Fibroblast of lung (primary cell): ENCODE measurements at places on chromosomes 7 and 10.

GRCh38 chr7:41470081-41470480 lies 232.8 kb downstream of the INHBA start:
- DNase-seq, result no peak

GRCh38 chr7:108285003-108285368 lies 154.8 kb upstream of the LAMB4 start:
- no peak for DNase-seq

DNA sequence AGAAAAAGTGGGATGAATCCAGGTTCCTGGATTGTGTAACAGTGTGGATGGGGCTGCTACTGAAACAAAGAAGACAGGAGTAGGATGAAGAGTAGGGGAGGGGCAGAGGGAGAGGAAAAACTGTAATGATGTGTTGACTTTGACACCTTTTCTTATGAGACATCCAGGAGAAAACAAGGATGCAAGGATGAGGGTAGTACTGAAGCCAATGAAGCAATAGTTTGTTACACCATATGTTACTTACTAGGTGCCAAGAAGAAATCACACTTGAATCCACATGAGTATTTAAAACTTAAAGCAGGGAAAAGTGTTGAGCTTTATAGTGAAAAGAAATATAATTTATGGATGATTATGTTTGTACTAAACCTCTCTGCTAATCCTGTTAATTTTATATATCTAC lies 420.6 kb downstream of the ARL4A start:
- no peak for DNase-seq

DNA sequence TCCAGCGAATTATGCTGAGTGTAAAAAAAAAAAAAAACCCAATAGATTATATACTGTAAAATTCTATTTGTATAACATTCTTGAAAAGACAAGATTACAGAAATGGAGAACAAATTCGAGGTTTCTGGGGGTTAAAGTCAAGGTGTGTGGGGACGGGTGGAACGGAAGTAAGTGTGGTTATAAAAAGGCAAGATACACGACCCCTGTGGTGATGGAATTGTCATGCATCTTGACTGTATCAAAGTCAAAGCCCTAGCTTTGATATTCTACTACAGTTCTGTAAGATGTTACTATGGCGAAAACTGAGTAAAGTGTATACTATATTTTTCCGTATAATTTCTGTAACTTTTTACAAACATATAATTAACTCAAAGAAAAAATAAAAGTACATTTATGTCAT lies 718.2 kb upstream of the PCDH15 start:
- no peak for DNase-seq

DNA sequence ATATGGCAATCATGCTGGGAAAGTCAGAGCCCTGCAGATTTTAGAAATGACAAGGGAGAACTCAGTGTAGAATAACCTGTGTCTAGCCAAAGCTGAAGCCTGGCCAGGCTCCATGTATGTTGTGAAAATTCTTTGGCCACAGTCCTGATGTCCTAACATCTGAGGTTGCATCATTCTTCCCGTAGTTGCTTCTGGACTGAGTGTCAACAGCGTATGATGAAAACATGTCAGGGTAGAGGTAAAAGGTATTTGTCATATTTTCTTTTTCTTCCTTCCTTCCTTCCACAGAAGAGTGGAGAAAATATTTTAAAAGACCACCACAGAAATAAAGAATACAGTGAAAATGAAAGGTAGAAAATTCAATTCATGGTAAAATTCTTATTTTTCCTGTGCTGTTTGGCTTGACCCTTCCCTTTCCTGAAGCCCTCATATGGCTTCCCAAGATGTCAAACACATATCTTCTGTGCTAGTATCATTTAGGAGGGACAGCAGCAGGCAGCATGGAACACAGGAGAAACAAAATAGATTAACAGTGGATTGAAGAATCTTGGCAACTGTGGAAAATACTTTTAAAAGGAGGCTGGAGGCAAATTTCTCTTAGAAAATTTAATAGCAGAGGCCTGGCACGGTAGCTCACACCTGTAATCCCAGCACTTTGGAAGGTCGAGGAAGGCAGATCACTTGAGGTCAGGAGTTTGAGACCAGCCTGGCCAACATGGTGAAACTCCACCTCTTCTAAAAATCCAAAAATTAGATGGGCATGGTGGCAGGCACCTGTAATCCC lies 18.9 kb upstream of the NRBF2 start:
- DNase-seq, result peak; percentile 87

DNA sequence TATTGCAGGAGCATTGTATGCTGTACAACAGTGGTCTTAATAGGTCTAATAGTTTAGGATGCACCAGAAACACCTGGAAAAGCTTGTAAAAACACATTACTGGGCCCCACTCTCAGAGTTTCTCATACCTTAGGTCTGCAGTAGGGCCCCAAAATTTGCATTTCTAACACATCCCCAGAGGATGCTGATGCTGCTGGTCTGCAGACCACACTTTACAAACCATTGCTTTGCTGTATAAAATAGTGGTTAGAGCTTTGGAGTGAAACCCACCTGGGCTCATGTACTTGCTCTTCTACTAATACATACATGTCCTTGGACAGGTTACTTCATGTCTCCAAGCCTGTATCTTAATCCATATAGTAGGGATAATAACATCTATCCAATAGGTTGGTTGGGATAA lies 279.7 kb downstream of the GRM8 start:
- DNase-seq, result no peak

DNA sequence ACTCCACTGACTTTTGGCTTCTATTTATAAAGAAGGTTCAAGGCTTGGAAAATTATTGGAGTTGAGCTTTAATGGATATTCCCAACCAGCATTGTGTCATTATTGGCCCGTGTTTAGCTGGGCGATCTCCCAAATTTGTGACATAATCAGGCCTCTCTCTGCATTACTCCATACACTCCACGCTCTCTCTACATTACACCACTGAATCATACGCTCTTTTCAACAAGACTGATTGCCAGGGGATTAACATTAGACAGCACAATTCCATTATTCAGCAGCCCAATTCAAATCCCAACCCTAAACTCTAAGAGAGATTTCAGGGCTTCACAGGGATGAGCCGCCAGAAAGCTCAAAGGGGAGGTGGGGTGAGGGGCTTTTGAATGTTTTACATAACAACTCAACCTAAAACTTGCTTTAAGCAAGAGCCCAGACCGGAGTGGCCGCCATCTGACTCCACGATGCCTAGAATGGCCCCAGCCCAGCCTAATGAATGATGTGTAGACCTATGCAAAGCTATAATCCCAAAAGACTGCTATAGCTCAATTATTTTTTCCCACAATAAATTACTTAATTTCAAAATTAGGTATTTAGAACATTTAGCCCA lies 61.8 kb downstream of the FGFR2 start:
- peak; percentile 50 for DNase-seq

DNA sequence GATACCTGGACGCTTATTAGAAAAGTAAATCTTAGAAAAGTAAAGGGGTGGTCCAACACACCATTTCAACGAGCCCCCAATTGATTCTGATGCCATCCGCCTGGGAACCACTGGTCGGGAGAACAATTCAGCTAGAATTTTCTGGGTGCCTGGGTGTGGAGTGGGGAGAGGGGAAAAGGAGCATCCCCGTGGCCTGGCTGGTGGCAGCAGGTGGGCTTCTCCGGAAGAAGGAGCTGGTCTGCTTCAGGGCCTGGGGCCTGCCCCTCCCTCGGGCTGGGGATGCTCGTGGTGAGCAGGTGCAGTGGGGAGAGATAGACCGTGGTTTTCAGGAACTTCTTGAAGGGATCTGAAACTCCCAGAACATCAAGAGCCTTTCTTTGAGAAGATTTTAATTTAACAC lies 39.9 kb upstream of the DUSP5 start:
- DNase-seq, result no peak

DNA sequence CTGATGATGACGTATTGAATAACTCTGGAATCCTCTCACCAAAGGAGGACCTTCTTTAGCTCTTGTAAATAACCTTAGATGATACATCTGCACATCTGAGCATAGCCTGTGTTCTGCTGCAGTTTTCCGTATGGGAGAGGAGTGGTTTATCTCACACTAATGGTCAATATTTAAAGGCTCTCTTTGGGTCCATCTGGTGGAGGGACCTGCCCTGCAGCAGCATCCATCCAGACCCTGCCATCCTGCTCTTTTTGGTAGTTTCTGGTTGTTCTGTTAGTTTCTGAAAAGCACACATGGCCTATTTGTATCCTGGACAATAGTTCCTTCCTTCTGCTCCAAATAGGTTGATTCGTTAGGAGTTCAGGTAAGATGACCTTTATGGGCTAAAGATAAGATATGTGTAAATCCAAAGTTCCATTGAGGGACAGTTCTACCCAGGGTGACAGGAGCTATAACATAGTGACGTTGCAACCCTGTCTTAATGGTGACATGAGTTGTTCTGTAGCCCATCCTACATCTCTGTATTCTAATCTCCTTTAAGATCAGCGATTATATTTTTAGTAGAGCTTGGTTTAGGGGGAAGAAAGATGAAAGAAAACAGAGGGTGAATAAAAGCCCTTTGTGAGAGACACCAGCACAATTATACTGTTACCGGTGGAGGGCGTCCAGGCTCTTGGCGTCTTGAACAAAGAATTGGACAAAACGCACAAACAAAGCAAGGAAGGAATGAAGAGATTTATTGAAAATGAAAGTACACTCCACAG lies 60.0 kb upstream of the KLF14 start:
- DNase-seq, result peak; percentile 55

DNA sequence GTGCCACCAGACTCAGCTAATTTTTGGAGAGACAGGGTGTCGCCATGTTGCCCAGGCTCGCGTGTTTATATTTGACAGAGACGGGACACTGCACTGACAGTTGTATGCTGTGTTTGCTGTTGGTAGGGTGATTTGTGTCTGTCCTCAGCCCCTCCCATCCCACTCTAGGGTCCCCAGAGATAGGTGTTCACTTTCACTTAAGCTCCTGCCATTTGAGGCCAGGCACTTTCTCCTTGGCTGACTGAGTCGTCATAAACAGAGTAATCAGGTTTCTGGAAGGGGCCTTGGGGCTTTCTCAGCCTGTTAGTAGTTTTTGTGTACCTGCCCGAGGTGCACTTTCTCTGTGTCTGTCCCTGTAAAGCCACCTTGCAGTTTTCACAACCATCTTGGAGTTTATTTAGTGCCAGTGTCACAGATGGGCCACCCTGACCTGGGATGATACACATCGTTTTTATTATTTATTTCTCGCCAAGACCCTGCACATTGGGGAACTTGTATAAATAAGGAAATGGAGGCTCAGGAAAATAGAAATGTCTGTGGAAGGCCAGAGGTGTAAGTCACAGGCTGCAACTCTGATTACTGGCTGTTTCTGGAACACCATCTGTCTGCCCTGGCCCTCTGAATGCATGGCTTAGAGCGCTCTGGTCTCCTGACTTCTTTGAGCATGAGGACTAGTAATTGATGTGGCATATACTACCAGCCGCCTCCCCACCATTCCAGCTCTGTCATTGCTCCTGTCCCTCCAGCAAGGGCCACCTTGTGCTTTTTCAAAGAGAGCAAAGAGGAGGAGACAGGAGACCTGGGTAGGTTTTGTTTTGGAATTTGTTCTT lies 81.9 kb upstream of the PDCD4 start:
- DNase-seq, result no peak

- no peak for DNase-seq
These were observed 189.3 kb downstream of the ELMO1 start for GRCh38 chr7:37259319-37259821.

DNA sequence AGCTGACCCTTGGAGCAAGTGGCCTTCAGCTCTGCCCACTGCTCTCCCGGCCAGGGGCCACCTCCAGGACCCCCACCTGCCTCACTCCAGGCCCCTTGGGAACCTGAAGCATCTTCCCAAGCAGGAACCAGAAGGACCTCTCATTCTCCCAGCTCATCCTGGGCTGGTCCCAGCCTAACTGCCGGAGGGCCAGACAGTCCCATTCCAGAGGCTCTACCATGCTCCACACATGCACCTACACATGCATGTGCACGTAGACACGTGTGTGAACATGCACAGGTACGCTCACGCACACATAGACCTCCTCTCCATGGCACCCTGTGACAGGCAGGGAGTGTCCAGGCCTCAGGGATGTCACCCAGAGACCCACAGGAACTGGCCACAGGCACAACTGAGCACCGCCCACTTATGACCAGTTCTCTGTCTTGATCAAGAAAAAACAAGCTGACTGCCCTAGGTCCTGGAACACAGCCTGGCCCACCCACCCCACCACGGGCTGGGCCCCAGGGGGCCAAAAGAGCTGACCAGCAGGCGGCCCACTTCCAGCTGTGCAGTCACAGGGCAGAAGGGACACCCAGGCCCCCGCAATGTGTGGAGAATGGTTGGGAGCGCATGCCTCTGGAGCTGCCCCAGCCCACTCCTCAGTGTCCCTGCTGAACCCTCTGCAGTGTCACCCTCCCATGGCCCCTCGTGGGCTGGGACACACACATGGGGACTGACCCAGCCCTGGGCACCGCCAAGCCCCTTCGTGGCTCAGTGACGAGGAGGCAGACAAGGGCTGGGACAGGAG lies 43.4 kb downstream of the CAMK2B start:
- DNase-seq, result no peak

GRCh38 chr10:31001740-31002139 lies 29.9 kb downstream of the ZNF438 start:
- DNase-seq, result no peak

GRCh38 chr7:381211-382042 lies 91.5 kb downstream of the FOXL3 start:
- no peak for DNase-seq

GRCh38 chr10:99487125-99487807 lies 45.5 kb upstream of the NKX2-3 start:
- no peak for DNase-seq

- no peak for DNase-seq
These were observed 27.5 kb downstream of the AP3M1 start for GRCh38 chr10:74123081-74123480.

DNA sequence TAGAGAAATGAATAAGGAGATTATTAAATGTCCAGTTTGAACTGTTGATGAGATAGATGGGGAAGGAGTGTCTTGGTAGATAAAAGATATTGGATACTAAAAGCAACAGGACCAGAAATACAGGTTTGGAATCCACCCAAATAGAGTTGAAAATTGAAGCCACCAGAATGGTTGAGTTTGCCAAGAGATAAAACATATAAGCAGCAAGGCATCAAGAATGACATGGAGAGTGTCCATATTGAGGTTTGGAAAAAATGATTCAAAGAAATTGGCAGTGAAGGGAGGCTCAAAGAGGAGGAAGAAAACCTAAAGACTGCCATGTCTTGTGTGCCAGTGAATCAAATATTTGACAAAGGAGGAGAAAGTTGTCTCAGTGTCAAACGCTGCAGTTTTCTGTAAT lies 24.2 kb downstream of the CFAP69 start:
- DNase-seq, result no peak

GRCh38 chr10:112362833-112363232 lies 11.1 kb upstream of the ACSL5 start:
- peak; percentile 33 for DNase-seq

- DNase-seq, result no peak
These were observed 4.1 kb upstream of the RELN start for GRCh38 chr7:103993551-103993950.

- peak; percentile 33 for DNase-seq
These were observed 75.2 kb upstream of the INHBA start for GRCh38 chr7:41777894-41778596.

- no peak for DNase-seq
These were observed 1017.5 kb downstream of the SORCS1 start for GRCh38 chr10:106147021-106147420.

DNA sequence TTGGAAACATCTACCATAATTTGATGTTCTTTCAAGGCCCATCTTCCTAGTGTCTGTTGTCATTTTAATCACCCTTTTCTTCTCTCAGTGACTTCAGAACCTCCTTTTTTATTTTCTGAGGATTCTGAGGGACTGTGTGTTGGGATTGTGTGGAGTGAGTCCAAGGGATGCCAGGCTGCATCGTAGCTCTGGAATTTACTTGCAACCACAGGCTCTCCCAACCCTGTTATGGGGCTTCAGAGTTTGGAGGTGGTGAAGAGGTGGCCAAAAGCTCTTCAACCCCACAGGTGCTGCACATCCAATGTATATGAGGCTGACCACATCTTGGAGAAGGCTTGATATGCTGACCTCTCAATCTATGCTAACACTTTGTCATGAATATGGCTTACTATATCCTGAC lies 79.5 kb upstream of the GPR141 start:
- DNase-seq, result no peak
